ENCODE measurements at places on chromosomes 5 and 9. TPM values are rescaled to one million over a fixed set of nuclear protein-coding genes. Genes with fewer than 3 reads are reported as not detected.

Gene SPATA31C1
- total RNA-seq, result not detected

Gene SHISAL2B
- not detected for total RNA-seq

Gene SLCO4C1
- not detected for total RNA-seq

Gene ARL14EPL
- 0.11 TPM for total RNA-seq

Gene SLC27A6
- total RNA-seq, result 0.03 TPM

All from A549 treated with AZD2906 at 1 μM for 4 hours (cell line).